ENCODE measurements at places on chromosomes 2 and 18.

- no peak for DNase-seq
These were observed 400.3 kb upstream of the LRATD1 start for GRCh38 chr2:14232217-14232616.

- no peak for DNase-seq
These were observed 410.4 kb upstream of the ID2 start for GRCh38 chr2:8271461-8271860.

- no peak for DNase-seq
These were observed 27.9 kb downstream of the NEMP2 start for GRCh38 chr2:190506666-190507065.

DNA sequence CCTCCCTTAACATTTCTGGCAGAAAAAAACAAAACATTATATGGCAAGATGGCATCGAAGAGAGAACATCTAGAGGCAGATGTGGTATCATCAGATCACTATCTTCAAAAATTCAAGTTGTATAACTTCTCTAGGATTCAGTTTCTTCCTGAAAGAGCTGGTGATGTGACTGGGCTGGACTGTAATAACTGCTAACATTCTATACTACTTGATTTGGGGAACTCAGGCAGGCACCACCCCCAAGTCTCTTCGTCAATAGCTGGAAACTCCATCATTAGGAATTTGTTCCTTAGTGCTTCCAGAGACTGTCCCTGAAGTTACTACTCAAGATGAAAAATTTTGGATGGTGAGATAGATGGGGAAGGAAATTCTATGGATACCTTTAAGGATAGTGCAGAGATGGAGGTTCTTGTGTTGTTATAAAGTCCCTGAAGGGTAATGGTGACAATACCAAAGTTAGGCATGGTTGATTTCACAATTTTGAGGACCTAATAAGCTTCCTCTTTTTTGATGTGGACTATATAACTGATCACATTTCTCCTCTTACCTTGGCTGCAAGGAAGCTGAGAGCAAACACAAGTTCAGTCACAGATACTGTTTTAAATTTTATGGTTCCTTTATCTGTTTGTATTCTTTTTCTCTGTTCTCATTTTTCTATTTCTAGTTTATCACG, 59.1 kb upstream of the PGAP1 start:
- DNase-seq, result no peak

- no peak for DNase-seq
These were observed 76.0 kb downstream of the RNF144A start for GRCh38 chr2:6993229-6993640.

DNA sequence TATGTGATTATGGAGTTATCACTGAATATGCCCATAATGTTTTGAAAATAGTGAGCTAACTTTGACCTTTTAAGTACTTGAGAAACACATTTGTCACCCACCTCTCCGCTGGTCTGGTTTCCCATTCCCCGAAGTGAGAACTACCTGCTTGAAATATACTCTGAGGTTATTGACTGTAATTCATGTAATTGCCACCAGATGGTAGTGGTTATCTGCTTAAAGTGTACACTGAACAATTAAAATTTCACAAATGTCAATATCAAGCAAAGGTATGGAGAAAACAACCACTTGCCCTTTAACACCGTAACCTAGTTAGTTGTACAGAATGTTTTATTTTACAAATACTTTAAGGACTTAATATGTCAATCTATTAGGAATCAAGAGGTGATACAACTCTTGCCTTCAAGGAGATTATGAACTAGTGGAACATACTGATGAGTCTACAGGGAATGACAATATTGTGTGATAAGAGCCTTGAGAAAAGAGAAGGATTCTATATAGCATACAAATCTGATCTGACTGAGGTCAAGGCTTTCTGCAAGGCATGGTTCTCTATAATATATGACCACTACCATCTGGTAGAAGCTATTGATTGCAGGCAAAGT, 316.8 kb upstream of the KCNH7 start:
- no peak for DNase-seq

DNA sequence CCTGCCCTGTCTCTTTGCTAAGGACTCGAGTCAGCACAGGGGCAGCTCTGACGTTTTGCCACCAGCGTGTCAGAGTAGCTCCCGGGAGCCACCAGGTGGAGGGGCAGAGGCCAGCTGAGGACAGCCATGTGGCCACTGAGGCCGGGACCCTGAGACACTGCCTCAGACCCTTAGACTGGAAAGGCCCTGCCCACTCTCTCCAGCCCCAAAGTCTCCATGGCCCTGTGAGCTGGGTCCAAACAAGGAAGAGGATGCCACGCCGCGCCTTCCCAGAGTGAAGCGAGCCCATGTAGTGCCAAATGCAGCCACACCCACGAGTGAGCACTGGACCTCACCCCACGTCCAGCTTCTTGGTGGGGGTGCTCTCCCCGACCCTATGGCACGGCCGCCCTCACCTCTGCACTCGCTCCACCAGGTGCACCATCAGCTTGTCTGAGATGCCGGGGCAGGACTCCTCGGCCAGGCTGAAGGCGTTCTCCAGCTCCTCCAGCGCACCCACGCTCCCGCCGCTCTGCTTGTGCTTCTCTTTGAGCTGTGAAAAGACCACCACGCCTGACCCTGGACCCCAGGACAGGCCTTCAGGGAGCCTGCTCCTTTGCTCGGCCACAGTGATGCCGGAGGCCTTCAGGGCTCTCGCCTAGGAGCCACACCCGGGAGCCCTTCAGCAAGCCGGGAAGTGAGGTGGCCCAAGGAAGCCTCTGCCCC, 12.2 kb downstream of the STK25 start:
- DNase-seq, result no peak

GRCh38 chr18:3541549-3542386, 91.8 kb downstream of the TGIF1 start:
- no peak for DNase-seq

- DNase-seq, result no peak
These were observed 319.6 kb downstream of the PIK3C3 start for GRCh38 chr18:42274488-42275137.

- DNase-seq, result no peak
These were observed 576.5 kb downstream of the NRXN1 start for GRCh38 chr2:50455351-50455939.

DNA sequence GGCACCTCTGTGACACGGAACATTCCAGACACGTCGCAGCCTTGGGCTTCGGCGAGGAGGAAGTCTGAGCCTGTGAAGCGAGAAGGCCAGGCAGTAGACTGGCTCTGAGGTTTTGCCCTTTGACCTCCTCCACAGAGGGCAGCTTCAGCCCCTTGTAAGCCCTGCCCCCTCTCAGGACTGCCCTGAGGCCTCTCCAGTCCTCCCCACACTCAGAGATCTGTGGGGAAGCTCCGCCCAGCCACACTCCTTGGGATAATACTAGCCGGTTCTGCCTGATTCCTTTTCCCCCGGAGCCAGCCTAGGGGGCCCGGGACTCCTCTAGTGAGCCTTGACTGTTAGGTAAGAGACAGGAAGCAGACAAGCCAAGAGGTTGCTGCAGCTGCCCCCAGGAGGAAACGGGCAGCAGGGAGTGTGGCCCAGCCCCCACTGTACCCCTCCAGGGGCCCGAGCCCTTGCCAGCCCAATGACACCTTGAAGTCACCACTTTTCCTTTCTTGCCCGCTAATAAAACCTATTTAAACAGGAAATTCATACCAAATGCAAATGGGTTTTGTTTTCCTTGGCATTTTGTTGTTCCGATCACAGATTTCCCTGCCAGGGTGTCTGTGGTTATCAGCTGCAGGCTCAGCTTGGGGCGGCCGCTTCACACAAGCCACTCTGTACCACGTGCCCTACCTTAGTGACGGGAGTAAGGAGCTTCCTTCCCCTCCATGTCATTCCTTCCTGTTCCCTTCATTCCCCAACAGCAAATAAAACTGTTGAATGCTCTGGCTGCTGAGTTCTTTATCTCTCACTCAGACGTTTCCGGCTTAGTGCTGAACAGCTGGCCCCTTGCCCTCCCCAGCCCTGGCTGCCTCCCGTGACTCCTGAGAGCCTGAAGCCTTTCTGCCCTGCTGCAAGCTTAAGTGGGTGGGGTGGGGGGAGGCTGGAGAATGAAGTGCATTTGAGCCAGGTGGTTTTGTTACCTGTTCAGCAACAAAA, 124.7 kb downstream of the CABLES1 start:
- no peak for DNase-seq

DNA sequence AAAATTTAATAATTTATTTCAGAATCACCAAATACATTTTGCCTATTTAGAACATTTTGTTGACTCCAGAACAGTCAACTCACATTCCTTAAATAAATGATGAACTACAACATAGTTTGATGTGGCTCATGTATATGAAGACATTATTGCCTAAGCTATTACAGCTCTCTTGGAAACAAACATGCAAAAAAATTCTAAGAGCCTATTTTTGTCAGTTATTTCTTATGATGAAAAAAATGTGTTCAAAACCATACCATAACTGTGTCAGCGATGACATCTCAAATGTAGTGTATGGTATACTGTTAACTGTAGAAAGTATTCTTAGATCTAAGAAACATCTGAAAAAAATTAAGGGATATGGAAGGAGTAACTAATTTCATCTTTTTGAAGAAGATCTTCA, 6.3 kb upstream of the EMILIN2 start:
- no peak for DNase-seq

DNA sequence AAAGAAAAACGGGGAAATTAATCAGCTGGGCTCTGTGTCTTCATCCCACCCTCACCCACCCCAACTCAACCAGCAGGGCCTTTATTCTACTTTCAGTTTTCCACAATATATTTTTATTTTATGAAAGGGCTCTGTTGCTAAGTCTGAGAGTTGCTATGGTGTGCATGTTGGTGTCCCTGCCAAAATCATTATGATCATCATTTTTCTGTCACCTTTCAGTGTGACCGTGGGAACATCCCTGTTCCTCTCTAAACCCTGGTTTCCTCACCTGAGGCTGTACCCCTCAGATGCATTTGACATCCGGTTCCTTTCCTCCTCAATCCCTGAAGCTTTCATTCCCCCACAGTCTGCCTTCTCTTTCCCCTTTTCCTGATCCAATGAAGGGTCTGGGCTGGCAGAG, 180.5 kb downstream of the ZFP36L2 start:
- no peak for DNase-seq

DNA sequence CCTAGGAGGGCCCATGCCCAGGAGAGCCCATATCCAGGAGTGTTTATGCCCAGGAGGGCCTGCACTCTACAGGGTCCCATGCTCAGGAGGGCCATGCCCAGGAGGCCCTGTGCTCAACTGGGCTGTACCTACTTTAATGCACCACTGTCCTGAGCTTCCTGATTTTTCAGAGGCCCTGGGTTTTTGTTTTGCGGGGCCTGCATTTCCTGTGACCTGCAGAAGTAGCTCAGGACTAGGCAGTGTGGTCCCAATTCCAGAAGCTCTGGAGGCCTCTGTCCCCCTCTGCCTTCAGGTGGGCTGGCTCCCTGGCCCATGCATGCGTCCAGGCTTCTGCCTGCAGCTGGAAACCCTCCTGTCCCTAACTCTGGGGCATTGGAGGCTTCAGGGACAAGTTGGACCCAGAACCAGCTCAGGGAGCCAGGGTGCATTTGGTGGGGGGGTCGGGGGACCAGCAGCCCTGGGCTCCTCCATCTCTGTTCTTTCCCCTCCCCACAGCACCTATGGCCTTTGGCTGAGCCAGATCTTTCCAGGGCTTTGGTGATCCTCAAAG, 10.8 kb downstream of the GPR35 start:
- no peak for DNase-seq

DNA sequence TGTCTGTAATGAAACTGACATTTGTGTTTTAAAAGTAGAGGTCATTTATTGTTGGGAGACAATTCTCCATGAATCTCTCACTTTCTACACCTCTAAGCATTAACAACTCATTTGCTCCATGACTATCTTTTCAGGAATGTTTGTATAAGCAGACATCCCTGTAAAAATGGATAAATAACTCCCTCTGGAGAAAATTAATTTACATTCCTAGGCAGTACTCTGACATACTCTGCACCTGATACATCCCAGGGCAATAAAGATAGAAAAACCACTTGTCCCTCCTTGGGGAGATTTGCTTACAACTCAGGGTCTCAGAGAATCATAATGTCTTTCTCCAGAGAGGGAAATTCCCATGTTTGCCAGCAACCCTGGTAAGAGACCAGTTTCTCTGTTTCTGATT, 1037.7 kb upstream of the SLC39A10 start:
- DNase-seq, result no peak

- DNase-seq, result no peak
These were observed 33.7 kb downstream of the SOX11 start for GRCh38 chr2:5725794-5726463.

- no peak for DNase-seq
These were observed 328.2 kb upstream of the COL3A1 start for GRCh38 chr2:188645986-188646385.

GRCh38 chr2:175418224-175418835, 236.8 kb upstream of the ATP5MC3 start:
- no peak for DNase-seq

- no peak for DNase-seq
These were observed 5.8 kb downstream of the USP34 start for GRCh38 chr2:61465045-61465444.

DNA sequence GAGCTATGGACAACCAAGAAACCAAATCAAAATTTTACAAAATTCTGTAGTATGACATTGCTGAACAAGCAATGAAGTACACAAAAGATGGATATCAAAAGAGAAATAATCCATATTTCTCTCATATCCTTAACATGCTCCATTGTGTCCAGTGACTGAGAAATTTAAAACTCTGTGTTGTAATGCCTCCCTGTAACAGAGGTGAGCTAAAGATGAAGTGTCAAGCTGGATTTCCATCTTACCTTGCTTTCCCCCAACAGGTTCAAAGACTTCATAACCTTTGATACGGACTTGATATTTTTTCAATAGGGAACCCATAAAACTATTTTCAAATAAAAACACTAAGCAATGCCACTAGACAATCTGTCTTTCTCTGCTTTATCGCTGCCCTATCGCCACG, 95.7 kb upstream of the SERTAD2 start:
- DNase-seq, result no peak

DNA sequence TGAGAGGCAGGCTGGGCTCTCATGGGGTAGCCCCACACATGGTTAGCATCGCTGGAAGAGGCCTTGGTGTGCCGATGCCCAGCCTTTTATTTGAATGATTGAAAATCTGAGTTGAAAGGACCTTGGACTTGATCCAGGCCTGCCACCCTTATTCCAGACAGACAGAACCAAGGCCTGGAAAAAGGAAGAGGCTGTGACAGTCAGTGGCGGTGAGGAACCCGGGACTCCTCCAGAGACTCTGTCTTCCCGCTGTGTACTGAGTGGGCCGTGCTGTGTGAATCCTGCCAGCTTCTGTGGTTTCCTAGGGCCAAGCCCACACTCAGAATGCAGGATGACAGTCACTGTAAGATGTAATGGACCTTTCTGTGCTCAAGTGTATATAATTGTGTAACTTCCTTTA, 218.5 kb downstream of the LDLRAD4 start:
- no peak for DNase-seq

DNA sequence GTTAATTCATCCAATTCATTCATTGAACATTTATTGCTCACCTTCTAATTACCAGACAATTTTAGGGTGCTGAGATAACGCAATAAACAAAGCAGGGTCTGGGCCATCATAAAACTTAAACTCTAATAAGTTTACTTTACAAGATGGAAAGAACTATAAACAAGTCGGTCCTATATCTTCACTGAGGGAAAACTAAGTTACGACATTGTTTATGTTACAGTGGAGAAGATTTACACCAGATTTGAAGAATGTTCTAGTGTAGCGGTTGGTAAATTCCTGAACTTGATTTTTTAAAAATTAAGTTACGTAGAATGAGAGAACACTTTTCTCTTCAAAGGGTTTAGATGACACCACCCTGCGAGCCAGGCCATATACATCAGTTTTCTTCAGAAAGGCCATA, 20.7 kb upstream of the FRZB start:
- no peak for DNase-seq
